ENCODE measurements at places on chromosomes 3 and 15.

GRCh38 chr3:78889348-78889747, 878.5 kb downstream of the ROBO1 start:
- no peak for DNase-seq

DNA sequence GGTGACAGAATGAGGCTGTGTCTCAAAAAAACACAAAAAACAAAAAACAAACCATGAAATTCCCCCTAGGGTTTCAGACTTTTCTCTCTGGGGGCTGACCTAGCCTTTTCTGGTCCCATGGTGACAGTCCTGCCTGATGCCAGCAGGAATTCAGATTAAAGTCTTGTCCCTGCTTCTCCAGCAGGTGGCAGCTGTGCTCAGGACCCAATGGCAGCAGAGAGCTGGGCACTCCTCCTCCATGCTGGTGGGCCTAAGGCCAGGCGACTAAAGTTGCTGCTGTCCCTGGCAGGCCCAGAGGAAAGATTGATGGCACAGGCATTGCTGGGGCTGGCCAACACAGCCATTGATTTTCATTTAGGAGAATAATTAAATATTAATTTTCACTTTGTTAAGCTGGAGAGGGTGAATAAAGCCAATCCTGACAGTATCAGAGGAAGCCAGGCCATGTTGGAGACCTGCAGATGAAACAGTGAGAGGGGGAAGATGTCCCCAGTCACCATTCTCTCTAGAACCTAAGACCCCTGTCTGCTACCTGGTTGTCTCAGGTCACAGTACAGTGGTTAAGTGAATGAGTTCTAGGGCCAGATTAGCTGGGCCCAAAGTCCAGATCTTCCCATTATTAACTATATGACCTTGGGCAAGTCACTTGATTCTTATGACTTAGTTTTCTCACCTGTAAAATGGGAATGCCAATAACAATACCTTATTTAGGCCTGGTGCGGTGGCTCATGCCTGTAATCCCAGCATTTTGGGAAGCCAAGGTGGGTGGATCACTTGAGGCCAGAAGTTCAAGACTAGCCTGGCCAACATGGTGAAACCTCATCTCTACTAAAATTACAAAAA, 7.1 kb downstream of the CELF6 start:
- DNase-seq, result peak; percentile 36

DNA sequence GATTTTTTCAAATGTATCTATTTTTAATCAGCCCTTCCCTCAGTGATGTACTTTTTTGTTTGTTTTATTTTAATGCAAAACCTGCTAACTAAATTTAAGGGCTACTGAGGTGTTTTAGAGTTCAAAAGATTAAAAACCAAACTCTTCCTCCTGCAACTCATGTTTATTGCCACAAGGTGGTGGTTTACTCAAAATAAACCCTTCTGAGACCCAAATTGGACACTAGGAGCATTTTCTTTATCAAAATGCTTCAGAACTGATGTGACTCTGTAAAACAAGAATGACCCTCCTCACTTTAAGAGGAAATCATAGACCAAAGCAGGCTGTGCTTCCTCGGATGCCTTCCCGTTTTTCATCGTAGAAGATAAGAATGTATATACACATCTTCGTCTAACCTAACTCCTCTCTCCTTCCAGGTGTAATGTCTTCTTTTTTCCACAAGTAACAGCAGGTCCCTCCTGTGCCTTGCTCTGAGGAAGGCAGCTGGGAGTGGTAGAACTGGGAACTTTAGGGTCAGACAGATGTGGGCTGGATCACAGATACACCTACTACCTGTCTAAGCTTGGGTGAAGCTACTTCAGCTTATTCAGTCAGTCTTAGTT, 2.9 kb upstream of the NME9 start:
- peak; percentile 5 for DNase-seq

DNA sequence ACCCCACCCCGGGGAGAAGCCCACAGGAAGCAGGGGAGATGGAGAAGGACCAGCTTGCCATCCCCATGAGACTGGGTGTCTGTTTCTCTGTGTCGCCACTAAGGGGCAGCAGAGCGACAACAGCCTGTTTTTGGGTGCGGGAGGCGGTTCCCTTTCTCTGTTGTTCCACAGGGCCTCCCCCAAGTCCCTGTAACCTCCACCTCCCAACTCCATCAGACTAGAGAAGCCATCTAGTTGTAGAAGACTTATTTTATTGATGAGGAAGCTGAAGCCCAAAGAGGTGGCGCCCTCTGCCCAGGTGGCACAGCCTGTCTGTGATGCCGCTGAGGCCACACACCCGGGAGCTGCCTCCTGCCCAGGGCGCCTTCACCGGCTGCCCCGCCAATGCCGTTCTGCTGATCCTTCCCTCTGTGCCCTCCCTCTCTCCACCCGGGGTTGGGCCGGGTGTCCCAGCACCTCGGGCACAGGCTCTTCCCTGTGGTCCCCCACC, 3.9 kb upstream of the CCDC9B start:
- no peak for DNase-seq

GRCh38 chr3:150096700-150097587, 126.2 kb upstream of the PFN2 start:
- DNase-seq, result no peak

DNA sequence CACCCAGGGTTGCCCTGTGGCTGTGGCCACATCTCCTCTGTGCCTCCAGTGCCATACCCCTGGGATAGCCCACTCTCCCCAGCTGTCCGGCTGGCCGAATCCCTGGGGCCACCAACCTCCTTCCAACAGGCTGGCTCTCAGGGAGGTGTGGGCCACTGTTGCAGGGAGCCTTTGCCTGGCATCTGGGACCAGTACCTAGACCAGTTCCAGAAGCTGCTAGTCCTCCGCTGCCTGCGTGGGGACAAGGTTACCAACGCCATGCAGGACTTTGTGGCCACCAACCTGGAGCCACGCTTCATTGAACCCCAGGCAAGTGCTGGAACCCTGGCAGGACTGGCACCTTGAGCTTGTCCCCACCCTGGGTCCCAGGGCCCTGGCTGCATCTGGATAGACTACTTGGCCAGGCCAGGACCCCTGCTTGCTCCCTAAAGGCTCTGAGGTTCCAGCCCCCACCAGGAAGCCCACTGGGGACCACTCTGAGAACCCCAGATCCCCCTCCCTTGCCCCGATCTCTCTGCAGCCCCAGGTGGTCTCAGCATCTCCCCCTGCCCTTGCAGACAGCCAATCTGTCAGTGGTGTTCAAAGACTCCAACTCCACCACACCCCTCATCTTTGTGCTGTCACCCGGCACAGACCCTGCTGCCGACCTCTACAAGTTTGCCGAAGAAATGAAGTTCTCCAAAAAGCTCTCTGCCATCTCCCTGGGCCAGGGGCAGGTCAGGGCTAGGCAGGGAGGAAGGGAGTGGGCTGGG, 50.0 kb downstream of the SEMA3G start:
- no peak for DNase-seq

- no peak for DNase-seq
These were observed 756.3 kb downstream of the NTRK3 start for GRCh38 chr15:87500240-87500639.

DNA sequence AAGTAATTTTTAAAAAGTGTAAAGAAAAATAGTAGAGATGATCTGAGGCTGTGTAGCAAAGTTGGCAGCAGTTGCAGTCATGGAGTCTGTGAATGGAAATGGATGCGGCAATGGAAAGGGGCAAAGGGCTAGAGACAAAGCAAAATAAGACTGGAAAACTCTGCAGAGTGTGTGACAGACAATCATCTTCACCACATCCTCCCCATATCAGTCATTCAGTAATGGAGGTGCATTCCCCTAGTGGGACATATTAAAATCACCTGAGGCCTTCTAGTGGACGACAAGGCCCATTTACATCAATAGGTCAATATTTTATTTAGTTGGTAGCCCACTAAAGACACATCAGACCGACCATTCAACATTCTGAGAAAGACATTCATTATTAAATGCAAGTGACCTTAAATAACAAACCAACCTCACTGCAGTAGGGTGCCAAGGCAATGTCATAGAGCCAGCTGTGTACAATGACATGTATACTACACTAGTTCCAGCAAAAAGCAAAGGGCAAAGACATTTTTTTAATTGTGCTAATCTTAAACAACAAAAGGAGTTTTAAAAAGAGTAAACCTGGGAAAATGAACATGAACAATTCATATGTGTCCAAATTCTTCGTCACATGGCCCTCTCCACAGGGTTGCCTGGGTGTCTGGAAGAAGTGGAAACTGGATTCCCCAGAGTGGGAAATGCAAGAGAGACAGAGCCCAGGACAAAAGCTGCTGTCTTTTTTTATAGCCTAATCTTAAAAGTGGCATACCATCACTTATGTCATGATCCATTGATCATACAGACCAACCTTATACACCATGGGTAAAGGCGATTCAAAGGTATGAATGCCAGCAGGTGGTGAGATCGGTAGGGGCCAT, 15.6 kb upstream of the RAP2B start:
- no peak for DNase-seq

DNA sequence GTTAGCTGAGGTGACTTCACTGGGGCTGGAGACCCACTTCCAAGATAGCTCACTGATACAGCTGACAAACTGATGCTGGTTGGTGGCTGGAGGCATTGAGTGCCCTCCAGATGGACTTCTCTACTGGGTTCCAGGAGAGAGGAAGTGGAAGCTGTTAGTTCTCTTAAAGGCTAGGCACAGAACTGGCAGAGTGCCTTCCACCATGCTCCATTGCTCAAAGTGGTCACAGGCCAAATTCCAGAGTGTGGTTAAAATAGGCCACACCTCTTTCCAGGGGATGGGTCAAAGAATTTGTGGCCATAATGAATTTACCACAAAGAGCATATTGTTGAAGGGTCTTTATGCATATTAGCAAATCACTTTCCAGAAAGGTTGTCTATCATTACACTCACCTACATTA, 74.2 kb downstream of the NMD3 start:
- DNase-seq, result no peak

- no peak for DNase-seq
These were observed 188.1 kb downstream of the BBX start for GRCh38 chr3:107710851-107711250.

DNA sequence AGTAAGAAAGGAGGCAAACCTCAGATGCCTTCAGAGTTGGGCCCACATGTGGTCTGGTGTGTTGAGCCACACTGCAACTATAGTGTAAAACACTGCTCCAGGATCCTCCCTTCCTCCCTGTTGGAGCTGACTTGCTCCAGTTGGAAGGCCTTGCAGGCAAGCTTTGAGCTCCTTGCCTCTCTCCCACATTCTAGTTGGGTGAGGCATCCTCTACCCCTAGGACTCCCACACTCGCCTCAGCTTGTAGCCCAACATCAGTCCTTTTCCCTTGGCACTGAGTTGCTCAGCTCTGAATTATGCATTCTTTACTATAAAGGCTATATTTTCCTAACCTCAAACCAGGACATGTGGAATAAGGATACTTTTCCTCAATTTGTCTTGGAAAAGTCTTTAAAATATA, 143.9 kb downstream of the NECTIN3 start:
- no peak for DNase-seq

DNA sequence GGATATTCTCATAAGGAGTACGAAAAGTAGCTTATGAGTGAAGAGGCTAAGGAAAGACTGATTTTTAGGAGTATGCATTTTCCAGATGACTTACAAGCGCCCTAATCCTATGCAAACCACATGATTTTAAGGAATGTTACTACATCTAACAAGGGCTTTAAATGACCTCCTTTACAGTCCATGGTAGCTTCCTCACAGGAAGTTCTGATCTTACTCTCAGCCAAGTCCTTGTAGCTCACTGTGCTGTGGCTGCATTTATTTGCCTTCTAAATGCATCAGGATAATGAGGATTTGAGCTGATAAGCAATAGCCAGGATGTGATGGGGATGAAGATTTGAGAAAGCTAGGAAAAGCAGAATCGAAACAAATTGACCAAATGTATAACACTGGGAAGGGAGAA, 896.0 kb downstream of the MCTP2 start:
- DNase-seq, result no peak

DNA sequence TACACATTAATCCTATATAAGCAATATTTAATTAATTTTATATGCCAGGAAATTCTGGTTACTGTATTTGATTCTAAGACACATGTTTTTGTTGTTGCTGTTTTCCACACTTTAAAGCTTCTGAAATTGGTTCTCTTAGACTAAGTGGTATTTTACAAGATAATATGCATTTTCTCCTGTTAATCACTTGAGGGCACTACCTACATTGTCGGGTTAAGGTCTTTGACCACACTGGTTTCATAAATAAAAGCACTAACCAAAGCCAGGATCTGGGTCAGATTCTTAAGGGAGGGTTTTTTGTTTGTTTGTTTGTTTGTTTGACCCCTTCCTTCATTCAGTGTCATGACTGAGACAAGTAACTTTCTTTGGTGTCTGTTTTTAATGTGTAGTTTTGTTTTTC, 590.2 kb downstream of the RBMS3 start:
- DNase-seq, result no peak

- no peak for DNase-seq
These were observed 9.6 kb downstream of the DNAH1 start for GRCh38 chr3:52325686-52326085.

DNA sequence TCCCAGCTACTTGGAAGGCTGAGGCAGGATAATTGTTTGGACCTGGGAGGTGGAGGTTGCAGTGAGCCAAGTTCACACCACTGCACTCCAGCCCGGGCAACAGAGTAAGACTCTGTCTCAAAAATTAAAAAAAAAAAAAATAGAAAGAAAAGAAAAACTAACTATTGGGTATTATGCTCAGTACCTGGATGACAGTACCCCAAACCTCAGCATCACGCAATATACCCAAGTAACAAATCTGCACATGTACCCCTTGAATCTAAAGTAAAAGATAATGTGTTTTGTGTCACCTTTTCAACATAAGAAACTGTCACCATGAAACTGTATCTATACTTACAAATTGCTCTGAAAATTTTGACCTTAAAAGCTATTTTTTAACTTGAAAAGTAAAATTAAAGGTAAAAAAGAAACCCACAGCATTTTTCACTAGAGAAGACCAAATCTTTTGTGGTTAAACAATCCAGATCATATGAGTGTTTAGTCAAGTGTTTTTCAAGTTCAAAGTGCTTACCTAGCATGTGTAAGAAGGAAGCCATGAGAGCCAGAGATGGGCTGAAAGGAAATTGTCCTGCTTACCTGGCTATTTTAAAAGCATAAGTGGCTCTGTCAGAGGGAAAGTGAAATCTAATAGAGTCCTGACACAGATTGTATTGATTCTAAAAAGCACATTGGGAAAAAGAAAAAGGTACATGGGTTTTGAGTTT, 50.5 kb downstream of the MYO1E start:
- DNase-seq, result no peak

DNA sequence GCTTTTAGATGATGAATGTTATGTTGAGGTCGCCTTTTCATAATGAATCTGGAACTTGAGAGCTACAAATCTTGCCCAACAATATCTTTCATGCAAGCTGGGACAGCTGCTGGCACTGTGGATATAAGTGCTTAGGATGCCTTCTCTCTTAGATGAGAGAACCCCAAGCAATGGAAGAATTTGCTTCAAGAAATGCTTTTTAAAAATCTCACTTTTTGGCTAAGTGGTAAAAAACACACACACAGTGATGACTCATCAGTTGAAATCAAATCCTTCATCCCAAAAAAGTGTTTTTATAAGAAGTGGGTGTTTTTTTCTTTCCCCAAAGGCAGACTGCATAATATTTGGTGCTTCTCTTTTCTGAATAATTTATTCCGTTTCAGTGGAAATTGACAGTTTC, 38.4 kb upstream of the GALNT15 start:
- no peak for DNase-seq

Measured in NCI-H2227 treated with DMSO at 0.1 percent for 48 hours (cell line).